NCI-H524 (cell line): ENCODE measurements at places on chromosomes 11 and 22.

GRCh38 chr22:24442352-24442744 lies 14.9 kb downstream of the ADORA2A start:
- no peak for DNase-seq

GRCh38 chr22:43439368-43440103 lies 27.7 kb downstream of the MPPED1 start:
- DNase-seq = no peak

DNA sequence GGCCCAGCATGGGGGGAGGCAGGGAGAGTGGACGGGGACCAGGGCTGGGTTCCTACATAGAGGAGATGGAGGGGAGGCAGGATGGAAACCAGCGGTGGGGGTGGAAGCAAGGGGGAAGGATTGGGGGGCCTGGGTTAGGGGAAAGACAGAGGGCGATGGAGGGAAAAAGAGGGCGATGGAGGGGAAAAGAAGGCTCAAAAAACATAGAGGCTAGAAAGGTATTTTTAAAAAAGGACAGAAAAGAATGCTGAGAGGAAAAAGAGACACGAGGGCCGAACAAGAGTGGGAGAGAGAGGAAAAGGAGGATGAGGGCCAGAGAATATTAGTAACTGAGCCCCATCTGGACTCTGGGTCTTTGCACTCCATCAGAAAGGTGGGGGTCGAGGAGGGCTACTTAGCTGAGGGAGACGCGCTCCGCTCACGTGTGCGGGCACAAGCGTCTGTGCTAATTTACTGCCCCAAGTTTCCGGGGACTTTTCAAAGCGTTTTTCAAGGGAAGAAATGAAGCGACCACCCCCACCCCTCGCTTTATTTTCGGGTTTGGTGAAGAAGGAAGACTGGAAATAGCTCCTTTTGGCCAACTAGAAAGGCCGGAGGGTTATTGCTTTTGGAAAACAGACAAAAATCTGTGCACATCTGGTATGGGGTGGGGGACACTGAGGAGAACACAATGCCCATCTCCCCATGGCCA lies 14.5 kb downstream of the PAX6 start:
- DNase-seq = peak; percentile 6

- DNase-seq = no peak
Observed at GRCh38 chr11:86978247-86978646, 23.1 kb upstream of the FZD4 start.

DNA sequence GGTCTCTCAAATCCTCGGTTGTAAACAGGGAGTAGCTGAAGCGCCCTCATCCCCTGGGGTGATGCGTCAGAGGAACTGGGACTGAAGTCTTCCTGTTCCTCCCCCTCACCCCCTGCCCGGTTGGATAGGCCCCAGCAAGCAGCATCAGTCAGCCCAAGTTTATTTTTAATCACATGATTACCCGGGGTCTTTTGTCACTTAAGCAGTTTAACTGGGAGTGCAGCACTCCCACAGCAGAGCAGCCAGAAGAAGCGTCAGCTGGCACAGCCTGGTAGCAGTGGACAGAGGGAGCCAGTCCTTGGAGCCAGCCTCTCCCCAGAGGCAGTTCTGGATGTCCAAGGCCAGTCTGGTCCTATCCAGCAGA lies 342.1 kb downstream of the CTTN start:
- DNase-seq = no peak

- DNase-seq = no peak
Observed at GRCh38 chr22:23012081-23012622, 58.2 kb upstream of the GNAZ start.

DNA sequence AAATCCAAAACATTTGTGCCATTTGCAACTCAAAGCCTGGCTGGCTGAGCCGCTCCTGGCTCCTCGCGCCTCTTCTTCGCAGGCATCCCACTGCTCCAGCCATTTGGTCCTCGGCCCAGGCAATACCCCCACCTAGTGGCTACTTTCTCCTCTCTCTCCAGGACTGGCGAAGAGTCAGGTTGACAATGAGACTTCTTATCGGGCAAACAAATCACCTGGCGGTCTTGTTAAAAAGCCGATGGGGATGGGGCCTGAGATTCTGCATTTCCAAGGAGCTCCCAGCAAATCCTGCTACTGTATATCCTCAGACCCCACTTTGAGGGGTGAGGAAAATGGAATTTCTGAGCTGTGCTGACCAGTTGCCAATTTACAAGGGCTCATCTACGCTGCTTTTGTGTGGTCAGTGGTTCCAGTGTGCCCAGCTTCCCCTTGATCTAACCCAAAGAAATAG lies 89.0 kb downstream of the ISX start:
- DNase-seq = peak; percentile 67

GRCh38 chr11:123454796-123455195 lies 24.7 kb downstream of the GRAMD1B start:
- no peak for DNase-seq

GRCh38 chr22:45889093-45889538 lies 87.8 kb downstream of the WNT7B start:
- no peak for DNase-seq

- DNase-seq = no peak
Observed at GRCh38 chr11:73645972-73646631, at the start of gene PLEKHB1. PLEKHB1 (plus strand) TSS chr11:73646581; CDS start chr11:73646609, 28 bp downstream.
